ENCODE measurements at places on chromosomes 5 and 9. TPM values are rescaled to one million over a fixed set of nuclear protein-coding genes. Genes with fewer than 3 reads are reported as not detected.

DNA sequence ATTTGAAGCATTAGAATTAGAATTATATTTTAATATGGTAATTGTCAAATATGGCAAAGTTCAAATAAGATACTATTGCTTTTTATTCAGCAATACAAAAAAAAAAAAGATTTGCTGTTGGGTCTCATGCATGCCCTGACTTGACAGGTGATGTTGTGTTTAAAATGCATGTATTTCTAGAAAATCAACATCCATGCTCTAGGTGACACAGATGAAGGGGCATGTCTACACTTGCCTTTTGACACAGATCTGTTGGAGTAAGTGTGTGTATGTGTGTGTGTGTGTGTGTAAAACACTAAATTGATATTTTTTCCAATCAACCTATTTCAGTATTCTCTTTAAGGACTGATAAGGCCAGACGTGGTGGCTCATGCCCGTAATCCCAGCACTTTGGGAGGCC lies 38.1 kb upstream of the SMARCA2 start:
- no peak overlapping the region for H3K4me3 ChIP-seq
- H3K36me3 ChIP-seq: no peaks in the 10 kb centered on the region

- no peak for DNase-seq
- no peaks in the 10 kb centered on the region for H3K27me3 ChIP-seq
- H3K36me3 ChIP-seq: no peaks in the 10 kb centered on the region
- H3K4me3 ChIP-seq: no peak overlapping the region
- H3K27ac ChIP-seq: no peak overlapping the region
Observed at GRCh38 chr5:44885903-44886302, 77.2 kb downstream of the MRPS30 start.

The SPATA31D4 gene
- total RNA-seq: not detected

DNA sequence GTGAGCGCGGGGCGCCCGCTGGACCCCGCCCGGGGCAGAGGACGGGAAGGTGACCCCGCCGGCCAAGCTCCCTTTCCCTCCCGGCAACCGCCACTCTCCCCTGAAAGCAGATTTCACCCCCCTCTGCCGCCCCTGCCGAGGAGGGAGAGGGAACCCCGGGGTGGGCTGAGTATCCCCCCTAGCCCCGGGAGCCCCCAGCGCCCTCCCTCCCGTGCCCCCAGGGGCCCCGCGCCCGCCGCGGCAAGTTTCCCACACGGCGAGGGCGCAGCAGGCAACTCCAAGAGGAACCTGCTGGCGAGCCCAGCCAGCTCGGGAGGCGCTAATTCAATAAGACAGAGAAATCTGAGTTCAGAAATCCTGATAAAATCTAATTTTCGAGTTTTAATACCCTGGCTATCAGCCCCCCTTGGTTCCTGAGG lies 1.6 kb downstream of the NTNG2 start:
- no peak for DNase-seq
- H3K27me3 ChIP-seq: peaks cover 76% of the 10 kb centered on the region
- H3K4me3 ChIP-seq: no peak overlapping the region
- no peak overlapping the region for H3K27ac ChIP-seq
- peaks cover 26% of the 10 kb centered on the region for H3K4me1 ChIP-seq

The RICTOR gene
- 84.3 TPM for total RNA-seq

- H3K27ac ChIP-seq: no peak overlapping the region
- H3K36me3 ChIP-seq: no peaks in the 10 kb centered on the region
- no peak overlapping the region for H3K4me3 ChIP-seq
- no peaks in the 10 kb centered on the region for H3K4me1 ChIP-seq
Observed at GRCh38 chr5:149823375-149823774, 93.3 kb downstream of the PPARGC1B start.

The CTNND2 gene
- total RNA-seq: not detected

GRCh38 chr5:141598391-141599345 lies 20.1 kb downstream of the DIAPH1 start:
- no peak for DNase-seq
- peaks cover 23% of the 10 kb centered on the region for H3K4me1 ChIP-seq
- no peaks in the 10 kb centered on the region for H3K27me3 ChIP-seq
- peaks cover 4% of the 10 kb centered on the region for H3K36me3 ChIP-seq
- H3K27ac ChIP-seq: peak overlapping the region; percentile 61
- H3K4me3 ChIP-seq: no peak overlapping the region

- DNase-seq: no peak
- H3K27me3 ChIP-seq: no peaks in the 10 kb centered on the region
- H3K4me3 ChIP-seq: no peak overlapping the region
- H3K27ac ChIP-seq: no peak overlapping the region
- H3K4me1 ChIP-seq: no peaks in the 10 kb centered on the region
- no peaks in the 10 kb centered on the region for H3K36me3 ChIP-seq
Observed at GRCh38 chr5:179377421-179378115, 32.3 kb upstream of the ADAMTS2 start.
